ENCODE measurements at places on chromosomes 11 and 22.

GRCh38 chr22:49733631-49734030 lies 94.0 kb downstream of the BRD1 start:
- no peak for DNase-seq

GRCh38 chr22:48265000-48265625 lies 1502.7 kb downstream of the TBC1D22A start:
- DNase-seq = no peak

GRCh38 chr22:35746946-35747703 lies 29.5 kb downstream of the APOL5 start:
- no peak for DNase-seq

GRCh38 chr22:32333141-32333768 lies 24.4 kb upstream of the RFPL3 start:
- DNase-seq = no peak

- DNase-seq = no peak
These were observed 4.1 kb downstream of the MMP20 start for GRCh38 chr11:102620818-102621561.

DNA sequence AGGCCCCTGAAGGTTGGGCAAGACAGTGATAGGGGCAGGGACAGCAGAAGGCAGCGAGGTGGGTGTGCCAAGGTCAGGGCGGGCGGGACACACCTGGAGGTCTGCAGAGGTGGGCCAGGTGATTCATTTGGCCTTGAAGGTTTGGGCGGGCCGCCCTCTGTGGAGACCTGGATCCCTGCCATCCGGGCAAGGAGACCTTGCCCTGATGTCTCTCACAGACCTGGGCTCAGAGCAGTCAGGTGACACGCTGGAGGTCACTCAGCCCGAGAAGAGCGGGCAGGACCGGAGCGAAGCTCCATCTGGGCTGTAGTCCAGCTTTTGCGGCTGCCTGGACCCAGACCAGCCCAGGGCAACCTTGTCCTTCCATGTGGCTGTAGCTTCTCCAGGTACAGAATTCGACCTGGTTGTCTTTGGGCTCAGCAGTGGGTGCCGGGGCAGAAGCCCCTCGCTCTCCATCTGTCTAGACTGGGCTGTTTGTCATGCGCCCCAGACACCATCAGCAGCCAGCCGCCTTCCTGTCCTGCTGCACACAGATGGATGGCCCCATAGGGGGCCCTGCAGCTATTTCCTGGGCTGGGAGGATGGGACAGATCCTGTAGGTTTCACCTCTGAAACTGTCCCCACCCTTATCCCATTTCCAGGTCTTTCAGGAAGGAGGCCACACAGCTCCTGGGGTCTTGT lies 3.1 kb downstream of the MRGPRG start:
- no peak for DNase-seq

DNA sequence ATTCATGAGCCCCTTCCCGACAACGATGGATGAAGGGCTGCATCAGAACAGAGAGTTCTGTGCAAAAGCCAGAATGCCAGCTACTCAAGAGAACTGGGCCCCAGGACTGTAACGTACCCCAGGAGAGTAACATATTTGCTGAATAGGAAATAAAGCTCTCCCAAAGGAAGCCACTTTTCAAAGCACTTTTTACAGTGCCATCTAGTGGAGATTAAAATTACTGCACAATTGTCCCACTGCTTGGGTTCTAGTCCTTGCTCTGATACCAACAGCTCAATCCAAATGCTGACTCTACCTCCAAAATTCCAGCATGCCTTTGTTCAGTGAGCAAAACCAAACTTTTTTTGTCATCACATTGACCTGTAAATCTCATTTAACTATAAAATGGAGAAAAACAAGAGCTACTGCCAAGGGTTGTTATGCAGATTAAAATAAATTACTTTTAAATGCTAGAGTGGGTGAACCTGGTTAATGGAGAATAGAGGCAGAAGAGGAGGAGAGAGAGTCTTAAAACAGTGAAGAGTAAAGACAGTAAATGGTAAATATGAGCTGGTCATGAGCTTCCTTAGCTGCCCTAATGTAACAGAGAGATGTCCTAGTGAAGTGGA lies 87.6 kb upstream of the FSHB start:
- DNase-seq = no peak

- DNase-seq = no peak
These were observed 359.7 kb upstream of the PDGFD start for GRCh38 chr11:104523611-104524010.

DNA sequence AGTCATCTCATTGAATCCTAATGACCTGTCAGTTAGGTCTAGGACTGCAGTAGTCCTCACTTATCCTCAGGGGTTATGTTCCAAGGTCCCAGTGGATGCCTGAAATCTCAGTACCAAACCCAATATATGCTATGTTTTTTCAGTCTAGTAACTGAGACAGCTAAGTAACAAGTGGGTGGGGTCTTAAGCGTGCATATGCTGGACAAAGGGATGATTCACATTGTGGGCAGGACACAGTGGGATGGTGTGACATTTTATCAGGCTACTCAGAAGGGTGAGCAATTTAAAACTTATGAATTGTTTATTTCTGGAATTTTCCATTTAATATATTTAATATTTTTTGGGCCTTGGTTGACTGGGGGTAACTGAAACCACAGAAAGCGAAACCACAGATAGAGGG lies 29.0 kb downstream of the DDX10 start:
- no peak for DNase-seq

DNA sequence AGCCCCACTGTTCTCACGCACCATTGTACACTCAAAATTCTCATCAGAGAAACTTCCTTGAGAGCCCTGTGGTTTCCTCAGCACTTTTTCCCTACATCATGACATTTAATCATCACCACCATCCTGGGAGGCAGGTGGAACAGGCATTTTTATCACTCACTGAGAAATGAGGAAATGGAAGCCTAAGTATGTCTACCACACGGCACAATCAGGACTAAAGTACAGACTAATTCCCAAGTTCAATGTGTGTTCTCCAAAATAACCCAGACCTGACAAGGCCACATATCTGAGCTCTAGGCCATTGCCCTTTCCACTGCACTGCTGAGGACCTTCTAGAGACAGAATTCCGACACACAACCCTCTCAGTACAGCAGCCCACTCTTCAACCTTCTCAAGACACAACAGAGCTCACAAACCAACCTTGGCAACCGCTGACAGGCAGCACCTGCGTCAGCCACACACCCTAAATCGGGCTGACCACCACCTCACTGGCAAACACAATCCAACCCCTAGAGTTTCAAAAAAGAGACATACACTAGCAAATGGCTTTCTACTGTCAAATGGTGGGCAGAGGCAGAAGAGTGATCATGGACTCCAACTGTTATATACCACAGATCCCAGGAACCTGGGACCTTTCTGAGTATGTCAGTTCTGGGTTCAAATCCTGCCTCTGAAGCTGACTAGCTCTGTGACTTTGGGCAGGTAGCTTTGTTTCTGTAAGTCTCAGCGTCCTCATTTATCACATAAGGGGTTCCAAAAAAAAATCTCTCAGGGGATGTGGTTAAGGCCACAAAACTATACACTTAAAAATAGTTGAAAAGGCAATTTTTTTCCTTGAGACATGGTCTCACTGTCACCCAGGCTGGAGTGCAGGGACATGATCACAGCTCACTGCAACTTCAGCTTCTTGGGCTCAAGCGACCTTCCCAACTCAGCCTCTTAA lies 16.3 kb downstream of the SMCO4 start:
- DNase-seq = no peak

Data from GM12892 (cell line).